ENCODE measurements at places on chromosomes 7 and 10. TPM values are rescaled to one million over a fixed set of nuclear protein-coding genes. Genes with fewer than 3 reads are reported as not detected.

GRCh38 chr7:34991938-34992840 lies 45.1 kb downstream of the DPY19L1 start:
- H3K27me3 ChIP-seq = no peaks in the 10 kb centered on the region
- H3K4me3 ChIP-seq = no peak overlapping the region
- H3K4me1 ChIP-seq = no peaks in the 10 kb centered on the region
- DNase-seq = no peak
- no peaks in the 10 kb centered on the region for H3K36me3 ChIP-seq

- no peak for DNase-seq
- no peak overlapping the region for H3K4me3 ChIP-seq
- H3K27ac ChIP-seq = no peak overlapping the region
- peaks cover 27% of the 10 kb centered on the region for H3K4me1 ChIP-seq
- no peaks in the 10 kb centered on the region for H3K27me3 ChIP-seq
Observed at GRCh38 chr10:74991435-74991834, 120.0 kb upstream of the SAMD8 start.

DNA sequence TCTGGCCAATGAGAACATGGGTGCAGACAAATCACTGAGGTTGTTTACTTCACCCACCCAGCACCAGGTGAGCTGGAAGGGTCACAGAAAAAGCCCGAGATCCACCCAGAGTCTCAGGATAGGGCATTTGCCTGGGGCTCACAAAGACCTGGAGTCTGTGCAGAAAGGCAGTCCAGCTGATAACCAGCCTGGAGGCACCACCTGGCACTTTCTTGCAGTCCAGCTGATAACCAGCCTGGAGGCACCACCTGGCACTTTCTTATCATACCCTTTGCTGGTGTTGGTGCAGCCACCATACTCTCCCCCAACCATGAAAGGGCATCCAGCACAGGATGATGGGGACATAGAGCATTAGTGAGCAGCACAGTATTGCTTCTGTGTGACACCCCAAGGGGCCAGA lies 104.1 kb downstream of the PPP1R3C start:
- no peak for DNase-seq
- H3K36me3 ChIP-seq = no peaks in the 10 kb centered on the region
- H3K4me3 ChIP-seq = no peak overlapping the region
- H3K4me1 ChIP-seq = no peaks in the 10 kb centered on the region
- H3K27ac ChIP-seq = no peak overlapping the region
- H3K27me3 ChIP-seq = no peaks in the 10 kb centered on the region

DNA sequence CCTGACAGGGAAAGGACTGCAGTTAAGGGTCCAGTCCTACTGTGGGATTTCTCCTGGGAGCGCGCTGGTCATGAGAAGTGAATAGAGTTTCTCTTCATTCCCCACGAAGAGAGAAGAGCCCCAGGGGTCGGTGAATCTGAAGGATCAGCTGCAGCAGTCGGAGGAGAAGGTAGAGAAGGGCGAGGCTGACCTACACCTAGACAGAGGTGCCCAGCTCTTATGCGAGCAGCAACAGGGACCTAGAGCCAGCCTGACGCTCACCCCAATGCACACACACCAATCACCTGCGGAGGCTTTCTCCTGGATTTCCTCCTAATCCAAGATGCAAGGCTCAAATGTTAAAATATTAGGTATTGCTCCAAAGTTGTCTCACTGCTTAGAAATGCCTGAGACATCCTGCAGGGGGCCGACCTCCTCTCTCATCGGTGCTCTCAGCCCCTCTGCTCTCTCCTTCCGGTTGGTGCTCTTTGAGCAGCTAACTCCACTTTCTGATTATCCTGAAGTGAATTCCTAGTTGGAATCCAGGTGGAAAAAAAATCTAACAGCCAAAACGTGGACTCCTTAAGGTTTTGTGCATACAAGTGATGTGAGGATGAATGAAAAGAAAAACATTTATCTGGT lies 176.4 kb downstream of the AHR start:
- no peaks in the 10 kb centered on the region for H3K4me1 ChIP-seq
- no peak for DNase-seq
- no peaks in the 10 kb centered on the region for H3K36me3 ChIP-seq
- H3K27ac ChIP-seq = no peak overlapping the region

NCF1 gene
- total RNA-seq = 7.1 TPM

Data from sigmoid colon (tissue), 7 donors.